ENCODE measurements at places on chromosomes 7 and 10.

DNA sequence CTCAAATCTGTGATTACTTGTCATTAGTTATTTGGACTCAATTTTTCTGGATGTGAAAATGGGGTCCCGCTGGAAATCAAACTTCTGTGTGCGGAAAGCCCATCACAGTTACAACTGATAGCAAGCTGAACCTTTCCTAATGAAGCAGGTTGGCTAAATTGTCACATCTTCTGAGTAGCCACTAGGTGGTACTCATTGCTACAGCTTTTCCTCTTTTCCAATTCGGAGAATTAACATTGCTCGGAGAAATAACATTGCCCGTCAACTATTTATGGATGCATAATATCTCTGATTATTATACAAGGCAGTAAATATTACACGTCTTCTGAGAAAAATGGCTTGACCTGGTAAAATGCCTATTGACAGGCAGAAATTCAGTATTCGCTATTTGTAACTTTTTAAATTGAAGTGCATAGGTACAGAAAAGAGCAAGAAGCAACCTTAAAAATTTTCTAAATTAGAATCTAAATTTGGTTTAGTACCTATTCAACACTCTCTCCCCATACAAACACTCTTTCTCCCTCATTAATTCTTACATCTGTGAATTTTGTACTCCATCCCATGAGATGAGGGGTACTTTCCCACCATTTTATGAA, 17.3 kb upstream of the BLOC1S2 start:
- no peak for DNase-seq

- no peak for DNase-seq
Measured at GRCh38 chr7:140239653-140239935, 62.8 kb upstream of the KDM7A start.

DNA sequence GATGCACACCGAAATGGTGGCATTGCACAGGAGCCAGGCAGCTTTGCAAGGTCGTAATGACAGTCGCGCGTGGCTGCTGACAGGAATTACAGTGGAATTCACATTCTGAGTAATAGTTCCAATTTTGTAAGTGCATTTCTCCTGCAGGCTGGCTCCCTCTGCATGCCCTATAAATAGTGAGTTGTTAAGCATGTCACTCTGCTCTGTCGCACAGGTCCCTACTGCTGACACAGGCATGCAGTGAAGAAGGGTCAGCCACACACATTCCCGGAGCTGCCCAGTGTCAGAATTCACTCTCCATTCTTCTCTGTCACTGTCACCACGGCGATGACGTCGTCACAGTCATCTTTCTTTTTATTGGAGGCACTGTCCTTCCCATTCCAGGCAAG, 49.2 kb upstream of the SHH start:
- no peak for DNase-seq

- DNase-seq, result no peak
Measured at GRCh38 chr7:19009936-19010280, 107.5 kb downstream of the TWIST1 start.

GRCh38 chr7:115559877-115560276, 470.7 kb downstream of the TFEC start:
- no peak for DNase-seq

DNA sequence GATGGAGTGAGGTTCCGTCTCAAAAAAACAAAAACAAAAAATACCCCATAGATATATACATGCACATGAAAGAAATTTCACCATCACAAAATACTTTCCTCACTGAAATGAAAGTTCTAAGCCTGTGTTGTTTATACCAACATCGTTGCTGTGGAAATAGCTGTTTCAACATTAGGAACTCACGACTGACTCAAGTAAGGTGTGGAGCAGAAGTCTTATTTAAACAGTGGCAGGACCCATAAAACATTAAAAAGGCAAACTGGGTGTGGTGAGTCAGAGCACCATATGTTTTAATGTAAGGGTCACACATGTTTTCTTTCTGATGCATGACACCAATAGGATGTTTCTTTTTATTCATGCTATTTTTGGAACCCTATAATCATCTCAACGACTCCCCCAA, 48.3 kb downstream of the BAIAP2L1 start:
- no peak for DNase-seq

GRCh38 chr7:91103363-91103762, 160.9 kb upstream of the FZD1 start:
- no peak for DNase-seq

GRCh38 chr10:118594392-118595063, 920 bp downstream of the PRLHR start:
- DNase-seq, result peak; percentile 31

- DNase-seq, result no peak
Measured at GRCh38 chr10:87860816-87861403, 2.4 kb downstream of the KLLN start.

DNA sequence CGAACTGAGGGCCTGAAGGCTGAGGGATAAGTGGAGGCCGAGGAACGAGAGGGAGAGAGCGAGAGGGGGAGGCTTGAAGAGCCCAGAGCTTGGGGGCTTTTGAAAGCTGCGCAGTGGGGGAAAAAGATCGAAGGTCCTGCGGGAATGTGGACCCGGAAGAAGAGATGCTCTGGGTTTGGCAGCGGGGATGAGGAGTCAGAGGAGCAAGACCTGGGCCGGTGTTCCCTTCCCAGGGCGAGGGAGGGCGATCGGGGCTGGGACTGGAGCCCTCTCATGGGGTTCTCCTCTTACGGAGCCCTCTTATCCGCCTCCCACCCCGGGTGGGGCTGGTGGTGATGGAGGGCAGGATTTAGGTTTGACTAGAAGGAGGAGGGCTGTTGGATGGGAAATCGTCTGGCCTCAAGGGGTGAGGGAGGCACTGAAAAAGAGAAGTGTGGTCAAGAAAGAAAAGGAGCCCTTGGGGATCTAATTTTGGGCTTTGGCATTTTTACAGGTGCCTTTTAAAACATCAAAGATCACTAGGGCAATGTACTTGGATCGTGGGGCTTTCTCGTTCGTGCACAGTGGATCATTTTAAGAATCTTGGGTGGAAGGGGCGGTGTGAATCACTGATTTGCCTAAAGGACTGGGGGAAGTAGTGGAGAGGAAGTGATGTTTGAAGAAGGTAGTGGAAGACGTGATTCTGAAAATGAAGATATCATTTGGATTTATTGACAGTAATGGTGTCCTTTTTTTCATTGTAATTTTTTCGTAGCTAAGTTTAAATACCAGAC, 637 bp downstream of the SAMD8 start:
- peak; percentile 36 for DNase-seq

DNA sequence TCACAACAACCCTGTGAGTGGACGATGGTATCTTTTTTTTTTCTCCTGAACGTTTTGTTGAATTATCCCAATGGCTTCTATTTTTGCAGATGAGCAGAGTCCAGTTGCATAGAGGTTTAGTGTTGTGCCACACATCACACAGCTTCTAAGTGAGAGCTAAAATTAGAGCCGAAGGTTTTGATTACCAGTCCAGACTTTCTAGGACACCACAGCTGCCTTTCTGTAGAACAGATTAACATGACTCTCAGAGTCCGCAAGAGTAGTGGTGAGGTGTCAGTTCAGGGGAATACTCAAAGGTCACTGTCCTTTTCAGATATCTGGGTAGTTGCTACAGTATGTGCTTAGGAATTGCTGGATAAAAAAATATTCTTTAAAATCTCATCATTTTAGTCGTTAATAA, 13.8 kb downstream of the SGPL1 start:
- no peak for DNase-seq

DNA sequence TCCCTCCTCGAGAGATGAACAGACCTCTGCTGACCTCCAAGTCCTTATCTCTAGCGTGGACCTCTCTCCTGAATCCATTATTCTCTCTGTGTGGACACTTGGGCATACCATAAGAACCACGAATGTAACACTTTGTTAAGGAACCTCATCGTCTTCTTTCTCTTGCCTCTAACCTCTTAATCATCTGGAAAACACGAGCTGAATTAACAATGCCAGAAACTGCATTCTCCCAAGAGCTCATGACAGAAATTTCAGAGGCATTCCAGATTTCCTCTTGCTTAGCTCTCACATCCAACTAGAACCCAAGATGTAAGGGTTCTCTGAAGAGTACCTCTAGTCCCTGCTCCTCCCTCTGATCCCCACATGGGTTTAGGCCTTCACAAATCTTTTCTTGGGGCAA, 101.5 kb downstream of the TRIL start:
- DNase-seq, result no peak

- DNase-seq, result no peak
Measured at GRCh38 chr10:129108378-129108777, 358.7 kb upstream of the MGMT start.

DNA sequence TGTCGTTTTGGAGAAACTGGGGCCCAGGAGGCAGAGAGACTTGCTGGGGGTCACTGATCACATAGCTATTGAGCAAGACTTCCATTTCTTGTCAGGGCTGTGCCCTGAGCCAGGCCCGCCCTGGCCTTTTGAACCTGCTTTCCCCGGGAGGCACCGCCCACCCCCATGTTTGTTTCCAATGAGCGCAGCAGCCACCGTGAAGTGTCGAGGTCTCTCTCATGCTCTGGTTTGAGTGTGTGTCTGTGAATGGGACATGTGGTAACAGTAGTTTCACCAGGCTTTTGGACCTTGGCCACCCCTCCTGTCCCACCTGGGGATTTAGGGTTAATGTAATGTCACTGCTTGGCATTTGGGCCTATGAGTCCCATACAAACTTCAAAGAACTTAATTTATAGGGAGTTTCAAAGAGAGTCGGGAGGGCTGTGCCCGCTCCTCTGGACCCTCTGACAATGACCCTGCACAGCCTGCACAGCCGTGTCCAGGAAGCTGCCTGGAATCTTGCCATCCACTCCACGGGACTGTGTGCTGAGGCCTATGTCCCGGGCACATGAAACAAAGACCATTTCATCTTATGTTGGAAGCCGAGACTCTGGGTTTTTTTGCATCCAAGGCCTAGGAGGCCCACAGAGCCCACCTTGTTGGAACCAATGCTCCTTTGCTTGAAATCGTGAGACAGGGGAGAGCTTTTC, 6.3 kb downstream of the PRF1 start:
- no peak for DNase-seq

DNA sequence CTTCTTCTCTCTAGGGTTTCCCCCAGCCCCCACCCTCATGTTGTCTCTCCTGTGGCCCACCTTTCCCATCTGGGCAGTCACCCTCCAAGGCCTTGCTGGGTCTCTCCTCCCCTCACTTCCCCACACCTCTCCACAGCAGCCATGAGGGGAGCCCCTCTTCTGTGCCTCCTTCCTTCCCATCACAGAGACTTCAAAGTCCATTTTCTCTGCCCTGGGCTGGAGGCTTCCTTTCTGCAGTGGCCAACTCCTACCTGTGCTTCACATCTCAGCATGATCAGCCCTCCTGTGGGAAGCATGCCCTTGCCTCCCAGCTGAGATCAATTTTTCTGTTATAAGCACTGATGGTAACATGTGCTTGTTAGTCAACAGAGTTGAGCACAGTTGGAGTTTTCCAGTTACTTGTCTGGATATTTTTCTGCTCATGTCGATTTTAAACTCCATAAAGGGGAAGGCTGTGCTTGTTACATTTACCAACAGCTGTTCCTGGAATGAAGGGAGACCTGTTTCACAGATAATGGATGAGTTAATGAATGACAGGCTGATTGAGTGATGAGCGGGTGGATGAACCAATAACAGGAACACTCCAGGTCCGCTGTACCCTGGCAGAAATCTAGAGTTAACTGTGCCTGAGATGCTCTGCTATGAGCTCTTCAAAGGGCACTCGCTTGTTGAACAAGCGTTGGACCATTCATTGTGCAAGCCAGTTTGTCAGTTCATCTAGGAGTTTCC, 71.4 kb upstream of the PRSS58 start:
- DNase-seq, result no peak

GRCh38 chr10:97238855-97239254, 53.1 kb upstream of the SLIT1 start:
- DNase-seq, result no peak

GRCh38 chr7:111282626-111283025, 191.7 kb downstream of the LRRN3 start:
- DNase-seq, result no peak

All from CD4-positive, alpha-beta T cell treated with Interleukin-6 at 100 ng/mL for 8 hours (primary cell).